Coronary artery (tissue), 2 donors: ENCODE measurements at places on chromosomes 6 and 20.
A peak's percentile ranks its signal among the peaks of the same experiment; 100 is the strongest.

DNA sequence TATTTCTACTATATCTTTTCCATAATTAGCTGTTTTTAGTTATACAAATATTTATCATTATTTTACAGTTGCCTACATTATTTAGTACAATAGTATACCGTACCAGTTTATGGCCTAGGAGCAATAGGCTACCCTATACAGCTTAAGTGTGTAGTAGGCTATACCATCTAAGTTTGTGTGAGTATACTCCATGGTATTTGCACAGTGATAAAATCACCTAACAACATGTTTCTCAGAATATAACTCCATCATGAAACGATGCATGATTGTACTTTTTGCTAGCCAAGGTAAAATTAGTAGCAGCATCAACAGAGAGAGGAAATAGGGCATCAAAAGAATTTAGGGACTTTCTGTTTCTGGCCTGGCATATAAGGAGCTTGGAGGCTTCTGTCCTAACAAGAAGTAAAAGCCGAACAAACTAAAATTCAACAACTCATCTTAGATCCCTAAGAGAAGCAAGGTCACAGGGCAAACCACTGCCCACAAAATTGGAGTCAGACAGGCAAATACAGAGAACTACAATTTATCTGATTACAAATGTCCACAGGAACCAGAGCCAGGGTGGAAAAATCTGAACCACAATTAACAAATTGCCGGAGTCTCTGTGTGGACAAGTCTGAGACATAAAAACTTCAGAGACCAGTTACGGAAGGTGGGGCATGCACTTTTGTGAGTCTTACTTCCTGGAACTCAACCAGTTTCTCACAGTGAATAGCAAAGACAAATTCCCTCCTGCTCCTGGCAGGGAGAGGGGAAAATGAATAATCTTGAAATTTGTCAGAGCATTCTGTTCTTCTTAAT, 671.4 kb downstream of the RFPL4B start:
- DNase-seq = peak; percentile 71

DNA sequence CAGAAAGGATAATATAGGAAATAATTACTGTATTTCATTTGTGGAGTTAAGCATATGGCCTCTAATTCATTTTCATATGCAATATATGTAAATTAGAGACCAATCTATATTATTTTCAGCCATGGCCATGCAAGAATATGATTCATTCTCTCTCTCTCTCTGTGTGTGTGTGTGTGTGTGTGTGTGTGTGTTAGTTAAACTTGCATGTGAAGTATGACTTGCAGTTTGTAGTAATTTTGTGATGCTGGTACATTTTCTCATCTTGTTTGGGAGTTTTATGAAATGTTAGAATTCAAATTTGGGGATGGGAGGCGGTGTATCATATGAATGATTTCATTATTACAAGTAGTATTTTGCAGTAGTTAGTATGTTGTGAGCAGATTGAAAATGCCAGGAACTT, 74.8 kb downstream of the JARID2 start:
- no peak for DNase-seq

GRCh38 chr20:10673842-10674683, at the start of gene JAG1:
Gene JAG1 (minus strand): TSS chr20:10673999. CDS start chr20:10673530, 469 bp downstream.
- peak; percentile 97 for DNase-seq

DNA sequence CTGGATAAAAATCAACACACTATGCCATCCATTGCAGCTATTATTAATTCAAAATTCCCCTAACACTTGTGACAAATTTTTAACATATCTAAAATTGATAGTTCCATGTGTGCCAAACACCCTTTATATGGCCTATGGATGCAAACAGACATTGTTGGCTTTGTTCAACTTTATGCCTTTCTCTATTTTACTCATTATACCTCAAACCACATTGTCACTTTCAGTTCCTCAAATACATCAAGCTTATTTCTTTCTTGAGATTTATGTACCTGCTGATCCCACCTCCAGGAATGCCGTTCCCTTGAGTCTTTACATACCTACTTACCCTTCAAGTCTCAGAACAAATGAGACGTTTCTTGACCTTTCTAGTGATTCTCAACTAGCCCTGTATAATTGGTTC, 193.5 kb upstream of the PLN start:
- DNase-seq = no peak

- DNase-seq = peak; percentile 79
These were observed 673 bp downstream of the MARCKS start for GRCh38 chr6:113857556-113858479.

DNA sequence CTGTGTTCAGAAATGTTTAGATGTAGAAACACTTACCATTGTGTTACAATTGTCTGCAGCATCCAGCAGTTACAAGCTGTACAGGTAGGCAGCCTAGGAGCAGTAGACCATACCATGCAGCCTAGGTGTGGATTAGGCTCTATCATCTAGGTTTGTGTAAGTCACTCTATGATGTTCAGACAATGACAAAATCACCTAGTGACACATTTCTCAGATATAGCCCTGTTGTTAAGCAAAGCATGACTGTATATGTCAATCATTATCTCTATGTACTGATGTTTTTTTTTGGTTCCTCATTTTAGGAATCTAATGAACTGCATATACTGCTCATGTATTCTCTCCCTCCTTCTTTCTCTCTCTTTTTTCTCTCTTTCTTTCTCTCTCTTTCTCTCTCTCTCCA, 22.2 kb downstream of the CST8 start:
- DNase-seq = no peak

GRCh38 chr6:134199848-134200606, 117.9 kb downstream of the SGK1 start:
- no peak for DNase-seq

DNA sequence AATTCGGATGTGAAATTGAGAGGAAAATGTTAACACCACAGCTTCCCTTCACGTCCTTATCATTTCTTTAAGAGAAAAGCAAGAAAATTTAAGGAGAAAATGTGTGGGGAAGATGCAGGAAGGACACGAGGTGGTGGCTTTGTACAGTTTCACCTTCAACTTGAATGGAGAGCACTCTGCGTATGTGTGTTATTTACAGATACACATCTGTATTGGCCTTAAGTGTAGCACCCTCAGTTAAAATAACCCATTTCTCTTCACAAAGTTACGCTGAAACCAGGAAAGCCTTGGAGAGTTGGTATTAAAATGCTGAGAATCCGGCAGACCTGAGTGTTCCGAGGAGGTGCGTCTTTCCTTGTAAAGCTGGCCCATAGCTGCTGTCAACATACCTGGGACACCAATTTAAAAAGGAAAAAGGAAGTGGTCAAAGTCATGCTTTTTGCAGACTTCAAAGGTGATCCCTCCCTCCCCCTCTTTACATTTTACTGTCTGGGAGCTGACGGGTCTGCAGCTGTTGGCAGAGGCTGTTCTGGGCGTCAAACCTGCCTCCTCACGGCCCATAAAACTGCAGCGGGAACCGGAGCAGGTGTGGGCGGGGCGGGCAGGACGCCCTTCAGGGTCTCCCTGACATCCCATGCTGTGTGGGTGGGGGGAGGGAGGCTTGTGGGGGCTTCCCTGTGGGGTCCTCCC, 61.3 kb upstream of the TBXT start:
- no peak for DNase-seq

DNA sequence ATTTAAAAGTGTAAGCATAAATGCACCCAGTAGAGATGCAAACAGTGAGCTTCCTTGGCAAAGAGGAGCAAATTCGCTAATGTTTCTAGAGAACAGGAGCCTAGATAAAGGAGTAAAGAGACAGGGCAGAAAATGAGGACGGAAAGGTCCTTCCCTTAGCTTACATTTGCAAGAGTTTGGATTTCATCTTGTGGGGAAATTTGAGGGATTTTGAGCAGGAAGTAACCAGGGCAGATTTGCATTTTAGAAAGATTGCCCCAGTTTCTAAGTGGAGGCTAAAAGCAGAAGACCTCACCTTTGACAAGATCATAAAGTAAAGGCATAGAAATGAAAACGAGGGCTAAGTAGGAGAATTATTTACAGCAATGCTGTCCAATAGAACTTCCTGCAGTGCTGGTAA, 80.5 kb downstream of the ADAT2 start:
- no peak for DNase-seq

DNA sequence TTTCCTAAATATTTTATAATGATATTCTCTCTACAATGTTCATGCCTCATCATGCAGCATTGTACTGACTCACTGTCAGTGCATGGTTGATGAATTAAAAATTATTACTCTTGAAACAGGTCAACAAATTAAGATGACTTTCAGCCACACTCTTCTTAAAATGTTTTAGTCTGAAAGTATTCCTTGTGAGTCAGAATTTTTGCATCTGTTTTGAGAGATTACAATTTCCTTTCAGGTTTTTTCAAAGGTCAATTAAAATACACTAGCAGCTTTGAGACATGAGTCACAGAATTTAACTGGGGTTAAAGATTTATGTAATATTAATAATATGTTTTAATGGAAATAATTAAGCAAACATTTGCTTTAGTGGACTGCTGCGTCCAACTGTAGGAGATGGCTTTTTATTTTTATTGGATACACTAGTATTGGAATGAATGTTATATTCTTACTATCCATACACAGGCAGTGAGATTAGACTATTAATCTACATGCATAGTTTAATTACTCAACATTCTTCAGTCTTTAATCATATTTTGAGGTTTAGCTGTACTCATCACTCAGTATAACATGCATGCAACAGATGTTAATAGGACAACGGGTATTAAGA, 9.7 kb downstream of the COL12A1 start:
- no peak for DNase-seq

DNA sequence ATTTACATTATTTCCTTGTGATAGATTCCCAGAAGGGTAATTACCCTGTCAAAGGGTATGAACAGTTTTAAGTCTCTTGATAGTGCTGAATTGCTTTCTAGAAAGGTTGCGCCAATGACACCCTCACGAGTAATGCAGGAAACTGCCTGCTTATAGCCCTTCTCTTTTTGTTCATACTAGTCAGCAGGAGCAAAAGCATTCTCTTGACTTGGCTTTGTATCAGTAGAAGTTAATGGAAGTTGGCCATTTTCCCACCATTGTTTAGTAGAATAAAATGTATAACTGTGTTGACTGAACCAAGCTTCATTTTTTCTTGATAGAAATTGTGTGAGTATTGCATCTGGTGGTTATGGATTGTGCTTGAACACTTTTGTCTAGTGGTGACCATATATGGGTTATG, 100.1 kb downstream of the FARS2 start:
- no peak for DNase-seq

DNA sequence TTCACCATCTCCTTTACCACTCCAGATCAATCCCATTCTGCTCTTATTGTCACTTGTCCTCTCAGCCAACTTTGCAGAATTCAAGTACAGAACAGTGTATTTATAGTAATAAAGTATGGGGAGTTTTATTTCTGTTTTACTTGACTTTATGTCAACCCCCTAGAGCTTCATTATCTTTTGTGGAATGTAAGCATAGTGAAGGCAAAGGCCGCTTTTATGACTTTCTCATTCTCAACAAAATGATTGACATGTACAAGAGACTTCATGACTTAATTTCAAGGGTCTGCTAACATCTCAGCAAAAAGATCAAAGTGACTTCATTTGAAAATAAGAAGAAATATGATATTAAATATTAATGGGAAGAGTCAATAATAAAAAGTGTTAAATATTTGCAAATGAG, 28.7 kb upstream of the ARID1B start:
- no peak for DNase-seq
